ENCODE measurements at places on chromosomes 3 and 15.

DNA sequence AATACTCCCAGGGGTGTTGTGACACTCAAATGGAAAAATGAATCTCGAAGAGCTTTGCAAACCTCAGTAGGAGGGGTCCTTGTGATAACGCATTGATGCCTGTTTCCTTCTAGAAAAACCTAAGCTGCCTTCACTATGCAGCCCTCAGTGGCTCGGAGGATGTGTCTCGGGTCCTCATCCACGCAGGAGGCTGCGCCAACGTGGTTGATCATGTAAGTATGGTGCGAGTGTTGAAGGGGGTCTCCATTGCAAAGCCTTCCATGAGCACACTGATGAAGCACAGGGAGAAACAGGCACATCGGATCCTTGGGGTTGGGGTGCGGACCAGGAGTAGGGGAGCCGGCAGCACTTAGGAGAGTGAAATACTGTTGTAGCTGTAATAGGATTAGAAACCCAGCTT, 22.3 kb downstream of the ANKDD1A start:
- DNase-seq, result no peak

GRCh38 chr15:82966671-82967071, 14.2 kb upstream of the HOMER2 start:
- DNase-seq, result no peak

- no peak for DNase-seq
Measured at GRCh38 chr15:65175511-65175910, 9.6 kb downstream of the CLPX start.

DNA sequence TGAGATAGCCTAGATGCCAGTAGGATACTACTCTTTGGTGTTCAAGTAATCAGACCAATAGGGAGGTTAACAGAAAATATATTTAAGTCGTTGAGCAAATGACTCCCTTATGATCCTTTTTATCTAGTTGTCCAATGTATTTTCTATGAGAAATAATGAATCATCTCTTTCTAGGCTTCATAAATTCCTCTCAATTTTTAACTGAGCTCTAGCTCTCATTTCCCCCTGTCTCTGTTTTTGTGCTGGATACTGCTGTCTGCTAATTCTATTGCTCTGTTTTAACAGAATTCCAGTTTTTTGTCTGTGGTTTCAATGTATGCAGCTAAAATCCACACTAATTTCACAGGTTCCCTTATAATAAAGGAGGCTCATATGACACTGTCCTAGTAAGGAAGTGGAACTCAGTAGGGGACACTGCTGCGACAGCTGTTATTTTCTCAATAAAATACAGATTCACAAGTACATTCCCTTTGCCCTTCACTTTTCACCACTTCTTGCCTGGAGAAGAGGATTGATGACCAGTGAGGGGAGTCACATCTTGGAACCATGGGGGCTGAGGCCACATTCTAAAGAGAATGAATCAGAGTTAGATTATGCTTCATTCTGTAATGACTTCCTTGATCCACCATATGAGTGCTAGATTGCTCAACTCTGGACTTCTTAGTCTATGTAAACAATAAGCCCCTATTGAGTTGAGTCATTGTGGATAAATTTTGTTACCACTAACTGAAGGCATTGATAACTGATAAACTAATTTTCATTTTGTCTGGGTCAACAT, 558.7 kb upstream of the KCNMB2 start:
- peak; percentile 79 for DNase-seq

- no peak for DNase-seq
Measured at GRCh38 chr3:85483986-85484385, 525.2 kb downstream of the CADM2 start.
